Stimulated activated CD8-positive, alpha-beta memory T cell treated with anti-CD3 and anti-CD28 coated beads, Interleukin-12 subunit alpha, Interleukin-12 subunit beta, amount 100 ng/mL, for 1 hour (primary cell): ENCODE measurements at places on chromosomes 11 and 22.

DNA sequence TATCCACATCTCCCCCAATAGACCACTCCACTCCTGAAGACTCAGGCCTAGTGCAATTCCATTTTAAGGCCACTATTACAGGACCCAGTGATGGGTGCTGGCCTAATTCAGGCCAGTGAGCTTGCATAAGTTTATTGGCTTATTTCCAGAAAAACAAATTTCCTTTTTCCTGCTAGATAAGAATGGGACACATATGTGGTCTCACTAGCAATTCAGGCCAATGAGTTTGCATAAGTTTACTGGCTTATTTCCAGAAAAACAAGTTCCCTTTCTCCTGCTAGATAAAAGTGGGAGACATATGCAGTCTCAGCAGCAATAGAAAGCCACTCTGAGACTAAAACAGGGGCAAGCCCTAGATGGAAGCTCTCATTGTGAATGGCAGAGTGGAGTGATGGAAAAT, 22.4 kb downstream of the ADM start:
- no peak for DNase-seq

DNA sequence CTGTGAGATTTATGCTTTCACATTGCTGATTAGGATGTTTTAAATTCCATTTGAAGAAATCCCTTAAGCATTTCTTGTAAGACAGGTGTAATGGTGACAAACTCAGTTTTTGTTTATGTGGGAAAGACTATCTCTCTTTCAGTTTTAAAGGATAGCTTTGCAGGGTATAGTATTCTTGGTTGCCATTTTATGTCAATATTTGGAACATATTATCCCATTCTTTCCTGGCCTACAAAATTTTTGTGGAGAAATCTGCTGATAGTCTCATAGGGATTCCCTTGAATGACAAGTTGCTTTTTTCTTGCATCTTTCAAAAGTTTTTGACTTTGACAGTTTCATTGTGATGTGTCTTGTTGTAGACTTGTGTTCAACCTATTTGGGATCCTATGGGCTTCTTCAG, 28.8 kb downstream of the NAGA start:
- DNase-seq = no peak

GRCh38 chr11:64244107-64244506, 2.6 kb downstream of the PPP1R14B start:
- no peak for DNase-seq

DNA sequence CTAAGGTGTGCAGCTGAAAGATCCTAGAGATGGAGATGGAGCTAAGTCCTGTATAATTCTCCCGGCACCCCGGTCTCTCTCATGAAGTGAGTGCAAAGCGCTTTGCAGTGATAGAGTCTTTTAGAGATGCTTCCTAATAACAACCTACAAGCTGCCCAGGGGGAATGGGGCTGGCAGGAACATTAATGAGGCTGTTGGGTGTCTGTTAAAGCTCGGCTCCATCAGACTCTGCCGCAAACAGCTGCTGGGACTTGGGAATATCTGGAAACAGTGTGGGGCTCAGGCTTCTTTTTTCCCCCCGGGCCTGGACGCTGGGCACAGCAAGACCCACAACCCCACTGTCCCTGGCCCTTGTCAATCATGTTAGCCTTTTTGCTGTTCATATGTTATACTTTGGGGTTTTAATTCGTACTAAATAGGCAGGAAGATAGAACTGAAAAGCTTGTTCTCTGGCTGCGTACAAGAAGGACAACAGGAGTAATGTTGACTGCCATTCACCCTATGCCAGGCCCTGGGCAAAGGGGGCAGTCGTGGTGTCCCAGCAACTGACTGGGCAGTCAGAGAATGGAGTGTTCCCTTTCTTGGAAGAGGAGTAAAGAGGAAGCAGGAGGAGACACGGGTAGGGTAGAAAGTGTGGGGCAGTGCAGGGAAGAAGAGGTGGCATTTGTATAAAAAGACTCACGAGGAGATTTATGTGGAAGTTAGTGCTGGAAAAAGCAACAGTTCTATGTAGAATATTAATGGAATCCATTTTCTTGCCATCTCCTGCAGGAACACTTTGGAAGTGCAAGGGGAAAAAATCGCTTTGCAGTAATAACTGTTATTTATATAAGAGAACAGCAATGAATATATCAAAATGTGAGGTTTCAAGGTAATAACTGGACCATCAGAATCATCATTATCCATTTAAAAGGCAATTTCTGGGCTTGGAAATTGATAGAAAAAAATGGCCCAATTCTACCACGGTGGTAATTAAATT, 232.8 kb downstream of the GRIK4 start:
- no peak for DNase-seq

GRCh38 chr22:29609139-29609538, 5.7 kb downstream of the NF2 start:
- DNase-seq = no peak

DNA sequence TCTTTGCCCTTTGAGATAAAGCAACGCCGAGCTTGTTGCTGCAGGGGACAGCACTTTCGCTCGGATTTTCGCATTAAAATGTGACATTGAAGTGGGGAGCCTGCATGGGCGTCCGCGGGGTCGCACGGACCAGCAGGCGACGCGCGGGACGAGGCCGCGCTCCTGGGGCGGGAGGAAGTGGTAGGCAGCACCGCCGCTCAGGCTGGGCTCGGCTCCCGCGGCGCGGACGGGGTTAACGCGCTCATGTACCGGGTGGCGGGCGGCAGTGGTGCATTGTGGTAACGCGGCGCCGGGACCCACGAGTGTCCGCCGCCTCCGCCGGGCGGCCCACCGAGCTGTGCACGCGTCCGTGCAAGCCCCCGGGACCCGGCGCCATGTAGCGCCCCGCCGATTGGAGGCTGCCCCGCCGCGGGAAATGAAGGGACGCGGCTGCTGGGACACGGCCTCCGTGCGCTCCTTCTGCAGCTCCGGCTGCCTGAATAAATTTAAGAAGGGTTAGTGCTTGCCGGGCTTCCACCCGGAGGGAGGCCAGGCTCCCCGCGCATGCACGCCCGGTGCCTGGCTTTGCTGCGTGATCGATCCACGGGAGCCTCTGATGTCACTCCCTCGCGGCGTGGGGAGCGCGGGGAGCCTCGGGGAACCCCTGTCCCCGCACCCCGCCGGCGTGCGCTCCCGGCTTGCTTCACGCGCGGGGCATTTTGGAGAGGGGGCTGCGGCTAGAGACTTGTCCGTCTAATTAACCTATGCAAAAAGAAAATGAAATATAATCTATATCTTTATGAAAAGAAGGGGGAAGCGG, 127.7 kb downstream of the OSBP2 start:
- no peak for DNase-seq

DNA sequence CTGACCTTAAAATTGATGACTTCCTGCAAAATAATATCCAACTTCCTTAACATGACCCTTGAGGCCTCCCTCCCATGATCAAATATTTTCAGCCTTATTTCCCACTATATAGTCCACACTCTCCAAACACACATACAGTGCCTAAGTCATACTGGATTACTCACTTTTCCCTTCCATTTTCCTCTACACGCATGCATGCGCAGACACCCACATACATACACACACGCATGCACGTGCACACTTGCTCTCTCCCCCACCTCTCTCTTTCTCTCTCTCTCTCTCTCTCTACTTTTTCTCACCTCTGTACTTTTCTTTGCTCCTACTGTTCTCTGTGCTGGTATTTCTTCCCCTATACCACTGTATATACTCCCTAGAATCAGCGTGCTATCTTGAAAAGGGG, 28.1 kb downstream of the DLG2 start:
- no peak for DNase-seq

DNA sequence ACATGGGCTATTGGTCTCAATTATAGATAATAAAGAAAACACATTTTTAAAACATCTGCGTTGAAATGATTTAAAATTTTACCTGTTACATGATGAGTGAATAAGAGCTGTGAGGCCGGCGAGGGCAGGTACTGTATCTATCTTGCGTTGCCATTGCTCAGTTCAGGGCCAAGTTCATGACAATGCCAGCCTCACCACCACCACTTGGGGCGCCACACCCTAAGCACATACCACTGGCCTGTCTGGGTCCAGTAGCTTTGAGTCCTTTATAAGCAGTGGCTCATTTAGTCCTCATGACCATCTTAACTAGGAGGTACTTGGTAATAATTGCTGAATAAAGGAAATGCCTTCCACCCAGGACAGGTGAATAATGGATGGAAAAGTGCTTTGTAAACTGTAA, 14.5 kb upstream of the MB start:
- no peak for DNase-seq

DNA sequence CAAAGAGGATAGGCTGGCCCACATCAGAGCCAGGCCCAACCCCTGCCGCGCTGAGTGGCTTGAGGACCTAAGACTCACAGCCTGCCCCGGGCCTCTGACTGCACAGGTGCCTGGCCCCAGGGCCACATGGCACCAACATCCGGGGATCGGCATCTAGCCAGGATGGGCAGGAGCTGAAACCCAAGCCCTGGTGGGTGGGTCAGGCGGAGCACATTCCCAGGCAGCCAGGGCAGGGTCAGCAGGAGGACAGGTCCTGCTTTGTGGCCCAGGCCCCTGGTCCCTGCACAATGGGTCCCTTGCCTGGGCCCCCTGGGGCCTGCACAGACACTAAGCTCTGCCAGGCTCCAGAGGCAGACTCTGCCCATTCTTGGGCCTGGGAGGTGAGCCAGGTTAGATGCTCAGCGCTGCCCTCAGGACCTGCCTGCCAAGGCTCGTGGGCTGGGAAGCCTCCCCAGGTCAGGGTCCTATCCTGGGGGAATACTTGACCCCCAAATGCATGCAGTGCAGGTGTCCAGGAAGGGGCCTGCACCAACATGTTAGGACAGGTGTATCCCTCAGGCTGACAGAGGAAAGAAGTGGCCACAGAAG, 33.5 kb downstream of the ARVCF start:
- no peak for DNase-seq

DNA sequence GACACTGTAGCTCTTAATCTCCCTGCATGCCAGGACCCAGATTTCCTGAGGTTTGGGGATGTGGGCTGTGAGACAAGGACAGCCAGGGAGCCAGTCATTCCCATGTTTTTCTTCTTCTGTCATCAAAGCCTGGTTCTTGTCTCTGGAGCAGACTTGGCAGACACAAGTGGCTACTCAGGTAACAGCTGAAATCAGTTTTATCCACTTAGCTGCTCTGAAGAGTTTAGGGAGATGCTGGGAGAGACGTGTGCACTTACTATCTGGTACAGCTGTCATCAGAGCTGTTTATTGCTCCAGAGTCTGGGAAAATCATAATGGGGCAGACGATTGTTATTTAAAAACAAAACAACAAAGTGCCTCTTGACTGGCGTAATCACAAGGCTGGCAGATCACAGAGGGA, 56.6 kb downstream of the CSNK2A3 start:
- DNase-seq = no peak

DNA sequence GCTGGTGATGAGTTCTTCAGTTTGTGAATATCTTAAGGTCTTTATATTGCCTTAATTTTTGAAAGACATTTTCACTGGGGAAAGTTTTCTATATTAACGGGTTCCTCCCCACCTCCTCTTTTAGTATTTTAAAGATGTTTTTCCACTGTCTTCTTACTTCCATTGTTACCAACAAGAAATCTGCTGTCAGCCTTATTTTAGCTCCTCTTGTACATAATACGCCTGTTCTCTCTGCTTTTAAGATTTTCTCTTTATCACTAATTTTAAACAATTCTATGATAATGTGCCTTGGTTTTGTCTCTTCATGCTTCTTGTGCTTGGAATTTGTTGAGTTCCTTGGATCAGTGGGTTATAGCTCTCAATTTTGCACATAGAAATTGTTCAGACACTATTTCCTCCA, 280.4 kb downstream of the DCDC1 start:
- DNase-seq = no peak

- DNase-seq = no peak
These were observed 2.0 kb upstream of the VEGFB start for GRCh38 chr11:64232182-64232966.

- no peak for DNase-seq
These were observed 2.9 kb downstream of the SMARCB1 start for GRCh38 chr22:23789638-23790037.

DNA sequence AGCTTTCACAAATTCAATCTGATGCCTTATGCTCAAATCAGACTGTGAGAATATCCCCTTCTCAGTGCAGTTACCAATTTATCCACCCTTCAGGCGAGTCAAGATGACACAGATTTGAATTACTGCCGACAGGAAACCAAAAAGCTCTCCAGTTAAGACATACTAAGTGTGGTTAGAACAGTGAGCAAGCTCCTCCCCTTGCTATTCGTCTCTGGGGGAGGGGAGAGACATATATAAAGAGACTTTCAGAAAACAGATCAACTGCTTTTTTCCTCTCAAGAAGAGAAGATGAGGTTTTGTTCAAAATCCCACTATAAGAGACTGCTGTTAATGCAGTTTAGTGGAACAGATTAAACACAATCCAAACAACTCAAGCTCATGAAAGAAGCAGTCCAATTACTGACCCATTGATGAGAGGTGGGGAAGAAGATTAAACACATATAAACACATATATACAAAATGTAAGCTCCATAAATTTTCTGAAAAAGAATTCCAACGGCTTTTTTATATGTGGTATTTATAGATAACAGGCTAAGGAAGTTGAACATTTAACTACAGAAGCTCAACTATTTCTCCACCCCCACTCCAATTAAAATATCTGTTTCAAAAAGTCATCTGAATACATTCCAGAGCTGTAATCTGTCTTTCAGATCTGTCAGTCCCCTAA, 102.7 kb downstream of the MRTFA start:
- peak; percentile 41 for DNase-seq

- no peak for DNase-seq
These were observed 32.6 kb upstream of the APLP2 start for GRCh38 chr11:130037058-130037457.

DNA sequence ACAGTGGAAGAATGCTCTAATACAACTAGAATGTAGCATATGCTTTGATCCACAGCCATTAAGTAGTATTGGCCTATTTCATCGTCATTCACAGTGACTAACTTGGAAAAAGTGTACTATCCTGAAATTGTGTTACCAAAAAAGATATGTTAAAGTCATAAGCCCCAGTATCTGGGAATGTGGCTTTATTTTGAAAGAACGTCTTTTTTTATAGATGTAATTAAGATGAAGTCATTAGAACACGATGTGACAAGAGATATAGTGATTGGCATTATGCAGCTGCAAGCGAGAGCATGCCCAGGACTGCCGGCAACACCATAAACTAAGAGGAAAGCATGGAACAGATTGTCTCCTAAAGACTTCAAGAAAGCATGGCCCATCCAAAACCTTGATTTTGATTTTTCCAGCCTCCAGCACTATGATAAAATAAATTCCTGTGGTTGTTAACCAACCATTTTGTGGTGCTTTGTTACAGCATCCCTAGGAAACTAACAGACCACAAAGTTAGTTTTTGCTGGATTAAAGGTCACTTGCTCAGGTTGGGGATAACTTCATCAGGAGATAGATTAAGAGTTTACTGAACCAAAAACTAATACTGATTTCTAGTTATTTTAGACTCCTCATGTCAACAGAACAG, 870.6 kb upstream of the LRRC4C start:
- no peak for DNase-seq

DNA sequence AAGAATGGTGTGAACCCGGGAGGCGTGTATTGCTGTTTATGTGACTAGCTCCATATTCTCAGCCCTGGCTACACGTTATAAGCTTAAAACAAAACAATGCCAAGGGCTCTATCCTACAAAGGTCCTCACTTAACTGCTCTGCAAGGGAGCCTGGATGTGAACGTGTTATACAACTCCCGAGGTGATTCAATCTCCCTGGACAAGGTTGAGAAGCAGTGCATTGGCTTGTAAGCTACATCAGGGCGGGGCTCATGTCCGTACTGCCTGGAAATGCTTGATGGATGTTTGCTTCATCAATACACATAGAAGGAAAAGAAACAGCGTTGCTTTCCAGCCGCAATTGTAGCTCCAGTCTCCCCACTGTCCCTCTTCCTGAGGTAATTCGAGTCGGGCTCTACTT, 256.9 kb upstream of the SYN3 start:
- DNase-seq = no peak
